Breast epithelium (tissue), 4 donors: ENCODE measurements at places on chromosomes 4 and X. TPM values are rescaled to one million over a fixed set of nuclear protein-coding genes. Genes with fewer than 3 reads are reported as not detected.

XAGE1A gene
- not detected for total RNA-seq

CFAP99 gene
- 0.15 TPM for total RNA-seq

TMPRSS11A gene
- not detected for total RNA-seq

DUSP21 gene
- not detected for total RNA-seq

TCP11X2 gene
- not detected for total RNA-seq

TLL1 gene
- 4.0 TPM for total RNA-seq
